ENCODE measurements at places on chromosomes 12 and 14.

DNA sequence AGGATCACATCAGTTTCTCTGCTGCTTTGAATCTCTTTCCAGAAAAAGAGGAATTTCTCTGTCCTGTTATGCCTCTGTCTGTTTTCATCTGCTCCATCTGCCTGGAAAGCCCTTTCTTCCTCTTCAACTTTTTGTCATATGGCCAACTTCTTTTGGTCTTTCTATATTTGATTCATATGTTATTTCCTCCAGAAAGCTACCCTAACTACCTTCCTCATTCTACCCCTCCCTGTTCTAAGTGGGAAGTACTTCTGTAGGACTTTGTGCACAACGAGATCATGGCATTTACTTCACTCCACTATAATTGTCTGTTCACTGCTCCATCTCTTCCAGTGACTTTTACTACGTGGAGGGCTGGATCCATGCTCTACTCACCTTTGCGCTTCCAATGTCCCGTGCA, 5.9 kb downstream of the CLEC4D start:
- DNase-seq: no peak

GRCh38 chr12:115294453-115295133, 610.6 kb upstream of the TBX3 start:
- DNase-seq: no peak

DNA sequence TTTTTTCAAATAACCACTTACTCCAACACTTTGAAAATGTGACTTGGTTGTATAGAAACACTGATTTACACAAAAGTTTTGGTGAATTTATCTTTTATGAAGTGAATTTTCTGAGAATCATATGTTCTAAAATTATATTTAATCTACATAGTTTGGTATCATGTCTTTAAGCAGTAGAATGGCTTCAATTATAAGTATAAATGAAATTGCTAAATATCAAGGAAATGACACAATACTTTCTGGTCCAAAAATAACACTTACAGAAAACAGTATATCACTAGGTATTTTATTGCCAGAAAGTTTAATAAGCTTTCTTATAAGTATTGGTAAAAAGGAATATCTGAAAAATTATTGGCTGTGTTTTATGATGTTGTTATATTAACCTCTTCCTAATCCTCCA, 90.9 kb downstream of the SRGAP1 start:
- DNase-seq: no peak

GRCh38 chr12:22173177-22173576, 127.2 kb downstream of the CMAS start:
- DNase-seq: no peak

DNA sequence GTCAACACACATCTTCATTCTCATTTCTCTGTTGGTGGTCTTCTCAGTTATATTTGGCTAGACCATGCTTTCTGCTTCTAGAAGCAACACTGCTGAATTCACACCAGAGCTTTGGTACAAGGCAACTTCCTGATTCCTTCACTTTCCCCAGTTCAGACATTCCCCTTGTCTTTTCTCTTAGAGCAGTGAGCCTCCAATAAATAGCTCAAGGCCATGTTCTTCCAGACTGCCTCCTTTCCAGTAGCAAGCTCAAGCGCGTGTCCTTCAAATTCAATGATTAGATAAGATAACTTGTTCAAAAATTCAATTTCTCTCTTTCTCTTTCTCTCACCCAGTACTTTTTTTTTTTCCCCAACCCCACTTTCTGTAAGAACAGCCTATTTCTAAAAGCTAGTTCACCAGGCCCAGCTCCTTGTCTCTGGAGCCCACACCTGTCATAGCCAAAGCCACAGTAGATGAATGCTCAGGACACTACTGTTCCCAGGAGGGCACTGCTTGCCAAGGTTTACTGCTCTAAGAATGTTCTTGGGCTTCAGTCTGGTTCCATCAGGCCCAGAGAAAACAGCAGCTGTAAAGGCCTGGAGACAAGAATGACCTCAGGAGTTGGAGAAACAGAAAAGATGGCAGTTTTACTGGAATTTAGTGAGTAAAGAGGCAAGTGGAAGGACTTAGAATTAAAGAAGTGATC, 17.7 kb downstream of the TBK1 start:
- no peak for DNase-seq

DNA sequence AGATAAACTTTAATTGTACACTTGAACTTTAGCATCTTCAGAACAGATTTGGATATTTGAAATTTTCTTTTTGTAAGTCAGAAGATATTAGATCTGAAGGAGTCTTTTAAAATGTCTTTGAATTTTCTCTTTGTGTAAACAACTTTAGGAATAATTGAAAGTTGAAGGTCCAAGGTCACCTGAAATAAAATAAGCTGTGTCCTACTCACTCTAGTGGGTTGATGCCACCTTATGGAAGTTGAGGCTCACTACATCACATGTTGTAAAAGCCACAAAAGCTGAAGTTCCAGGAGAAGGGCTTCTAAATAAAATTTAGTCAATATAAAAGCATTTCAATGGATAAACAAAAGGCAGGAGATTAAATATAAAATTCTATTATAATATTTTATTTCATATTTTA, 122.0 kb upstream of the ATXN7L3B start:
- peak; percentile 61 for DNase-seq

DNA sequence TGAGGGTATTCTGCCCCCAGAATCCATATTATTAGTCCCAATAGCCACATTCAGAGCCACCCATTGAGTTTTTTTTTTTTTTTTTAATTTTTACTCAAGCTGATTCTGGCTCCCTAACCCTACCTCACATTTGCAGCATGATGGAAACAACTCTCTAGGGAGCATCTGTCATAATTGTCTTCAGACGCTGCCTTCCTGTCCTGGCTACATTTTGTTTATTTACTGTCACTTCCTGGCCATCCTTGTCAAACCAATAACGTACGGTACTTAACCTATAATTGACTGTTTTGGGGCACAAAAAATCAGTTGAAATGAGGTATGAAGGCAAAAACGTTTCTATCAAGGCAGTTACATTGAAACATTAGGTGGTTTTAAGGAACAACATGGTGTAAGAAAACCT, 2.1 kb downstream of the GLIPR1 start:
- DNase-seq: no peak

- no peak for DNase-seq
Observed at GRCh38 chr12:107774349-107775029, at the start of gene ASCL4. Gene ASCL4, plus strand, starts transcription at chr12:107774704. Its CDS starts 515 bp downstream, at chr12:107775219.

GRCh38 chr12:29521951-29522350, 24.5 kb upstream of the OVCH1 start:
- no peak for DNase-seq

GRCh38 chr14:71371711-71372396, 464.6 kb downstream of the PCNX1 start:
- no peak for DNase-seq

GRCh38 chr14:90757452-90757851, 58.8 kb downstream of the TTC7B start:
- DNase-seq: peak; percentile 36

DNA sequence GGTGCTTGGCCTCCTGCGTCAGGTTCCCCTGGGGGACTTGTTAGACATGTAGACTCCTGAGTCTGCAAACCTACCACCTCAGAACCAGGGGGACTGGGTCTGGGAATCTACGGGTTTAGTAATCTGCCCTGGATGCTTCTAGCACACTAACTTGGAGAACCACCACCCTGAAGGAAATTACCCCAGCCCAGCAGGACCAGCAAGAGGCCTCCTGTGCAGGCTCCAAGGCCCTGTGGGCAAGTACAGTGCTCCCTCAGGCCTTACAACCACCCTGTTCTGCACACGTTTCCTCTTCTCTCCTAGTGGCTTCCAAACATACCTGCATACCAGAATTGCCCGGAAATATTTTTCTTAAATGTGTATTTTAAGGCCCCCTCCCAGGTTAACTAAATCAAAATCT, 423.0 kb downstream of the FUT8 start:
- no peak for DNase-seq

DNA sequence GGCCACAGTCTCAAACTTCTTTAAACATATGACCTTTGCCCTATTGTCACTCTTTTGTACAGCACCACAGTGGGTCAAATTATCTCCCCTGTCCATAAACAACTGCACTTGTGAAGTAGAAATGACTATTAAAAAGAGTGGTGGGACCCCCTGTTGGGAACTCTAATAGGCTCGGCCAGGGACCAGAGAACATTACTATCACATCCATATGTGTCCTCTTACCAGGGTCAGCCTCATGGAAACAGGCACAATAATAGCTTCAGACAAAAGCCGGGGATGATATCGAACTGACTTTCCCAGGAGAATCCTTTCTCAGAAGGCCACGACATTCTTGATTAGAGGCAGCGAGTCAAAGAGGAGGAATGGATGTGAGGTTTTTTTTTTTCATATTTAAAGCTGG, 96.6 kb downstream of the NKX2-1 start:
- no peak for DNase-seq

- no peak for DNase-seq
Observed at GRCh38 chr12:213527-213932, 427 bp downstream of the SLC6A12 start.

DNA sequence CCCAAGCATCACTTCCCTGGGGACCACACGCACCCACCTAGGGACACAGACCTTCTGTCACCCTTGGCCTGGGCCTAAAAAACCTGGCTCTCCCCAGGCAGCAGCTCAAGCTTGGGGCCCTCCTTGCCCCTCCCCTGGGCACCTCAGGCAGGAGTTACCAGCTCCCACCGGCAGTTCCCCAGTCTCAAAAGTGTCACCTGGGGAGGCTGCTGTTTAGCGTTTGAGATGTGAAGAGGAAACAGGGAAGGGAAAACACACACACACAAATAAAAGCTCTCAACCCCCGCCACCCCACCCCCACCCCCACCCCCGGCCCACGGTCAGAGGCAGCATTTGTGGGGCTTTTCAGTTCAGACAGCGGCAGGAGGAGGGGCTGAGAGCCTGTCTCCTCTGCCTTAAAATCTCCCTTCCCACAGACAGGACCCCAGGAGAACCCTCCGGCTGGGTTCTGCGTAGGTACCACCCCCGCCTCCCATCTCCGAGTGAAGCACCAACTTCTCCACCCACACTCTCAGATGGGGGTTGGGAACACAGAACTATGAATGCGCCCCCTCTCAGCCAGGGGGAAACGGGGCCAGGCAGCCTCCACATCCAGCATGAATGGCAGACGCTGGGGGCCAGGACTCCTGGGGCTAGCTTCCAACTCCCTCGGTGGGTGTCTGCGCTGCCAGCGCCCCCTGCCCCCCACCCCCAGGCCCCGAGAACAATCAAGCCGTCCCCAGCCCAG, 3.0 kb downstream of the NCOR2 start:
- no peak for DNase-seq

DNA sequence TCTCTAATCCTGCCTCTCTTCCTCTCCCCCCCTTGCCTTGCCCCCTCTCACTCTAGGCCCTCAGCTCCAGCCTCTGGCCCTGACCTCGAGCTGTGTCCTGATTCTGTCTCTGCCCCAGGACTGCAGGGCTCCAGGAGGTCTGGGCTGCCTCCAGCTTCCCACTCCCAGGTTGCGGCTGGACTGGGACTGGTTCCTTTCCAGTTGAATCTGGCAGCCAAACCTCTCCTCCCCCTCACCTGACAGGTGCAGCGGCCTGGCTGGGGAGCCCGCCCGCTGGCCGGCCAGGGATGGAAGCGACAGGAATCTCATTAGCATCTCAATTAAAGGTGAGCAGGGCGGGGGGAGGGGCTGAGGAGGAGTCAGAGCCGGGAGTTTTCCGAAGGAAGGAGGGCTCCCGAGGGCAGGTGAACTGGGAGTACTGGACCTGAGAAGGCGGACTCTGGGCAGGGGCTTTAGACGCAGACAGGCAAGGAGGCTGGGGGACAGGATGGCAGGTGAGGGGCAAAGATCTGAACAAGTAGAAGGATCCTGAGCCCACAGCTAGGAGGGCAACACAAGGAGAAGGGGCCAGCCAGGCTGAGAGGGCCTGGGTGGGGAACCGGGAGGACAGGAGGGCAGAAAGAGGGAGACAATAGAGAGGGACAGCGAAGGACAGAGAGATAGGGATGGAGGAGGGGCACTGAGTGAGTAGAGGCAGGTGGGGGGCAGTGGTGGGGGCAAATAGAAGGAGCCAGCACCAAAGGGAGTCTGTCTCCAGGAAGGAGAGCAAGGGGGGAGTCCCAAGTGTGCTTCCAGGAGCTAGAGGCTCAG, at the start of gene SCNN1A:
Gene SCNN1A, minus strand, starts transcription at position 295 of the 810 bp plus-strand sequence. CDS start 780 bp downstream, outside the sequence.
- no peak for DNase-seq

DNA sequence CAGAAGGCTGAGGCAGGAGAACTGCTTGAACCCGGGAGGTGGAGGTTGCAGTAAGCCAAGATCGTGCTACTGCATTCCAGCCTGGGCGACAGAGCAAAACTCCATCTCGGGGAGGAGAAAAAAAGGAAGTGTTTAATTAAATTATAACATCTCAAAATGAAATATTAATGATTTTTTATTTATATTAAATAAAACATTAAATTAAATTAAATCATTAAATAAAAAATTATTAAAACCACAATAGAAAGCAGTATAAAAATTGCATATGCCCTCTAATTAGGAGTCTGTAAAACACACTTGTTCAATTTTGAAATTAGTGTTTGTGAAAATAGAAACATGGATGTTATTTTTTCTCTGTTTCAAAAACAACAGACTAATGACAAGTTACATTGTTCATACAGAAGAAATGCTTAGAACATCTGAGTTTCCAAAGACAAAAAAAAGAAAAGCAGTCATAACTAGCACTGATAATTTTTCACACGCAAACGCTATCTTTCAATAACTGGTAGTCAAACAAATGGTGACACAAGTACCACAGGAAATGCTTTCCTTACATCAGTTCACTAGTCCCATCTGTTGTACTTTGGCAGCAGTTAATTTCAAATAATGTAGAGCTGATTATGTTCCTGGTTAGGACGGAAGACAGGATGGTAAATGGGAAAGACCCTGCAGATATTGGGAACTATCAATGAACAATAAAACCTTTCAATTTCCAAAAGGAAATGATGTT, 54.9 kb downstream of the HECTD4 start:
- DNase-seq: no peak

DNA sequence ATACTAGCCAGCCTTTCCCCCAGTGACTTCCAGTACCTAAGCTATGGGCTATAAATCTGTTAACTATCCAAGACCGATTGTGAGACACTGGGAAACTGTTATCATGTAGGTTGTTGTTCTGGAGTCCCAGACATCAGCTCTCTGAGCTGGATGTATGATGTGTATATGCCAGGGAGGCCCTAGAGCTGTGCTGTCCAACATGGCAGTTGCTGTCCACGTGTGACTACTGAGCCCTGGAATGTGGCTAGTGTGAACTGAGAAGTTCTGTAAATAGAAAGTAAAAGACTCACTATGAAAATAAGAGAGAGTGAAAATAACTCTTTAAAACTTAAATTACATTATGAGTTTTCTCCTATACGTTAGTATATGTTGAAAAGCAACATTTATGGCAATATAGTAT, 755.8 kb upstream of the FBXO33 start:
- DNase-seq: no peak

- DNase-seq: no peak
Observed at GRCh38 chr14:43671716-43672485, 835.2 kb downstream of the FSCB start.

DNA sequence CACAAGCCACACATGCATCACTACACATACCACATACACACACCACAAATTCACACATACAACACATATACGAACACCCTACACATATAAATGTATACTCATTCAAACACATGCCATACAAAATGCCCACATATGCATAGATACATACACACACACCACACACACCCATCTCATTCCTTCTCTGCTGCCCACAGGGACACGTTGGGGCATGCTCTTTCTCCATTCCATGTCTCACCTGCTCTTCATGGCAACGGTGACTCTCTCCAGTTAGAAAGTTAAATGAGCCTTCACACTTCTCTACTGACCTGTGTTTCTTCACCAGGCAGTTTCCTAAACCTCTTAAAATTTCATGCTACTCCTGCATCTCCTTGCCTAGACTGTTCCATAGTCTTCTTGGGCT, 1194.8 kb downstream of the BCL11B start:
- no peak for DNase-seq
